HT-29 (cell line): ENCODE measurements at places on chromosomes 1 and 21. TPM values are rescaled to one million over a fixed set of nuclear protein-coding genes. Genes with fewer than 3 reads are reported as not detected.

SPRR3 gene
- total RNA-seq, result 0.10 and 0.20 TPM in 2 replicates

MAEL gene
- total RNA-seq, result not detected in 2 replicates

SNAP47 gene
- 56.8 and 57.1 TPM in 2 replicates for total RNA-seq

- no peak for DNase-seq
Observed at GRCh38 chr1:244087611-244088010, 36.5 kb downstream of the ZBTB18 start.

DNA sequence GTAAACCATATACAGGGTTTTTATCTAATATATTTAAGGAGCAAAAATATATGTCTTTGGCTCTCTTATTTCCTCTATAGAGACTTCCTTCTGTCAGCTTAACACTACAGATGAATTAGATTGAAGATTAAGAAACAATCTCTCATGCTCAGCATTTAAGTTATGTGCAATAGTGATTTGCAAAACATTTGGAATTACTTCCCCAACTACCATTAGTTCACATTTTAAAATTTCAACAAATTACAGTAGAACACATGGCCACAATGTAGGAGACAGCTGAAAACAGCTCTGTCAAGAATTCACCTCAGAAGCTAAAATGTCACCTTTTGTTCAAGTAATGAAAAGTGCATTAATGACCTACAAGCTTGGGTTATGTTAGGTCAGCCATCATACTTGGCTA lies 177.9 kb downstream of the EIF4G3 start:
- DNase-seq, result no peak
